ENCODE measurements at places on chromosomes 11 and 22.

DNA sequence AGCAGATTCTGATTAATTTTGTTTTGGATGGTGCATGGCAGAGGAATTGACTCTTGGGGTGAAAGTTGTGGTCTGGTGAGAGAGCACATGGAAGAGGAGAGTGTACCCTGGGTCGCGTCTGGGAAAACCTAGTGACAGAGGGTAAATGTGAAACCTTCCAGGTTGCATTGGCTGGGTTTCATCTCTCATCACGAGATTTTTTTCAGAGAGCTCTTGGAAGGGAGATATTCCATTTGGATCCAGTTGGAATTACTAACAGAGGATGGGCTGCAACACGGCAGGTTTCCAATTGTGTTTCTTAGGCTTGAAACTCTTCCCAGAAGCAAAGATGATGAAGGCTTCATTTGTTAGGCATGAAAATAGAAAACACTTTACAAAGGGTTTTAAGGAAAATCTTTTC is 109.7 kb upstream of the MTMR2 start:
- DNase-seq, result no peak

DNA sequence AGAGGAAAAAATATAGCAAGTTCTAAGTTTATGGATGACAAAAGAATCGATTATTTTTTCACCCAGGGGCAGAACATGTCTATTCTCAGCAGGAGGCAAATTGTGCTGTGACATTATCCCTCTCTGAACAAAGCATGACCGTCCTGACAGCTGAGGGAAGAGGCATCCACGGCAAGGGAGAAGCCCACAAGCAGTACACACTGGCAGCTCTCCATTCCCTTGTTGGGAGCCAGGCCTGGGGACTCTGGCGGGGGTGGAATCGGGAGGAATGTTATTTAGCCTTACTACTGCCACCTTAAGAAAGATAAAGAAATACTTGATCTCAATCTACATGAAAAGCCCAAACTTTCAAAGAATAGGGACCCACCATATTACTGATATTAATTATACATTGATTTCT is 3.4 kb downstream of the KIRREL3 start:
- DNase-seq, result no peak

DNA sequence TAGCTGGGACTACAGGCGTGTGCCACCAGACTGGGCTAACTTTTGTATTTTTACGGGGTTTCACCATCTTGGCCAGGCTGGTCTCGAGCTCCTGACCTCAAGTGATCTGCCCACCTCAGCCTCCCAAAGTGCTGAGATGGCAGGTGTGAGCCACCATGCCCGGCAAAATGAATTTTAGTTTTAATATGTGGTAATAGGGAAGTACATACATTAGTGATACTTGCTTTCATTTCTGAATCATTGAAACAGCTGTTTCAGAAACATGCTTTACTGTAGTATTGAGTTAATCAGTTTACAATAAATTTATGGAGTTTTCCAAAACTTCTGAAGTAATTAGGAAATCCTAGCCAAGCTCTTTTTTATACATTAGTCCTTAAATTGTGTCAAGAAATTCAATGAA is 15.6 kb downstream of the PCF11 start:
- DNase-seq, result no peak

DNA sequence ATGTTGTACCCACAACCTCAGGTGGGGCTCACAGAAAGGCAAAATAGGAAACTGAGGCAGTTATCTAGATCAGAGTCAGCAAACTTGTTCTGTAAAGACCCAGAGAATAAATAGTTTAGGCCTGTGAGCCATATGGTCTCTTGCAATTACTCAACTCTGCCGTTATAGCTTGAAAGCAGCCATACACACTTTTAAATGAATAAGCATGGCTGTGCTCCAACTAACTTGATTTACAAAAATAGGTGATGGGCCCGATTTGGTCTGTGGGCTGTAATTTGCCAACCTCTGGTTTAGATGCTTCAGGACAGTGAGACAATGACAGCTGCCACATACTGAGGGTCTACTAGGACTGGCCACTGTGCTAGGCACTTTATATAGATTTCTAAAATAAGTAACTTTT is 198.8 kb upstream of the NARS2 start:
- no peak for DNase-seq

All from stimulated activated CD4-positive, alpha-beta T cell treated with anti-CD3 and anti-CD28 coated beads, Interleukin-15, amount 100 ng/mL, for 1 hour (primary cell).